Kasumi-1 (cell line): ENCODE measurements at places on chromosomes 7 and 10.
A peak's percentile ranks its signal among the peaks of the same experiment; 100 is the strongest.

DNA sequence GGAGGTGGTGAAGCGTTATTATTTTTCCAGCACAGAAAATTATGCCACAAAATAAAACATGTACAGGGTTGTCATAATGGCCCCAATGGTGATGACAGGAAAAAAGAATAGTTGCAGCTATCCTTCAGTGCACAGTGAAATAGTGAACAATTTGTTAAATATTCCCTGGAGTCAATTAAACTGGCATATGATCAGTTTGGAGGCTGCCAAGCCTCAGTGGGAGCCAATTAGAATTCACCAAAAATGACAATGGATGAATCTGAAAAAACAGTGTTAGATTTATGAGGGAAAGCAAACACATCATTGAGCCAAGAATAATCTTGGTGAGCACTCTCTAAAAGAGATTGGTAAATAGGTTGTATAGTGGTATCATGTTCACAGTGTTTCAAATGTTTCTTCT, 146.3 kb downstream of the OTUD1 start:
- DNase-seq = no peak

GRCh38 chr10:101485681-101486554, 102.1 kb downstream of the POLL start:
- DNase-seq = no peak

DNA sequence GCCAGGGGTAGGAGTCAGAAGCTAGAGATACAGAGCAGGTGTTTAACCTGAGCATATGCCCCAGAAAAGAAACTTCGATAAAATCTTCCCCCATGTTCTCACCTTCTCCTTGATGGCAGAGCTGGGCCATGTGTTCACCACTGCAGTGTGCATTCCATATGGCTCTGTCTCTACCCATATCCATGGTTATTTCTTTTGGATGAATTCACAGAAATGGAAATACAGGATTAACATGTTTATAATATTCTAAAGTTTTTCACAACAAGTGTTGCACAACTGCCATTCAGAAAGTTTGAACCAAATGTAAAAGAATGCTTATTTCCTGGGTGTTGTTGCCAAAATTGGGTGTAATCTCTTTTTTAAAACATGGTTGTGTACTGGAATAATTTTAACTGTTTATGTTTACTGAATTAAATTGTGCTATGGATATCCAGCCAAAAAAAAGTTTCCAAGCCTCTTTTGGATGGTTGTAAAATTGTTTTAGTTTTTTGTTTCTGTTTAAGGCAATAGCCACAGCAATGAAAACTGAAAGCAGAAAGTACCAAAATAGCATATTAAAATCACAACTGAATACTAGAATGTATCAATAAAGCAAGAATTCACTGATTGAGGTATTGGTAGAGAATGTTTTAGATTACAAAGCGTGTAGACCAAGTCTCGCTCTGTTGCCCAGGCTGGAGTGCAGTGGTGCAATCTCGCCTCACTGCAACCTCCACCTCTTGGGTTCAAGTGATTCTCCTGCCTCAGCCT, 19.9 kb upstream of the CCNY start:
- no peak for DNase-seq

DNA sequence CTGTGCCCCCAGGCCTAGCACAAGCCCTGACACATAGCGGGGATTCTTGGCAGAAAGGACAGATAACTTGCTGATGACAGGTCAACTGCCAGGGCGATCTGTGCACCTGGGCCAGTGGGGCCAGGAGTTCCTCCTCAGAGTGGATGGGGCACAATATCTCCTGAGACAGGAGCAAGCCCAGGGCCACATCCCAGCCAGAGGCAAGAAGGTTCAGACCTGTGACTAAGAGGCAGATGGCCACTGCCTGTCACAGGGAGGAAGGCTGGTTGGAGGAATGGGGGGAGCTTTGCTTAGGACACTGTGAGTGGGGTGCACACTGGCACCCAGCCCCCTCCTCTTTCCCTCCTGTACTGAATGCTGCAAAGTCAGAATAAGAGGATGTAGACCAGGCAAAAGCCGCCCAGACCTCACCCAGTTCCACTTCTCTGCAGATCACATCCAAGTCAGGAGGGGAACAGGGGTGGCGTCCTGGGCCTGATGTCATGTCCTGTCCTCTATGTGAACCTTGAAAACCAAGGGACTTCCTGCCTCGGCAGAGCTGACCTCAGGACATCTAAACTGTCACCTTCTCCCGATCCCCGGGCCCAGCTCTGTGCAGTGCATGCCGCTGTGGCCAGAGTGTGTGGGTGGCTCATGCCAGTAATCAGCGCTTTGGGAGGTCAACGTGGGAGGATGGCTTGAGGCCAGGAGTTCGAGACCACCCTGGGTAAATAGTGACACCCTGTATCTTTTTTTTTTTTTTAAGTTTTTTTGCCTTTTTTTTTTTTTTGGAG, 1.3 kb downstream of the GUSB start:
- DNase-seq = peak; percentile 42

GRCh38 chr10:48406204-48406603, 99.7 kb downstream of the MAPK8 start:
- DNase-seq = peak; percentile 41

- peak; percentile 53 for DNase-seq
Measured at GRCh38 chr10:69800109-69800508, 1.6 kb upstream of the COL13A1 start.

- DNase-seq = no peak
Measured at GRCh38 chr10:70247360-70247759, 14.1 kb upstream of the PPA1 start.

GRCh38 chr7:135827391-135827790, 78.8 kb upstream of the FAM180A start:
- DNase-seq = no peak

- no peak for DNase-seq
Measured at GRCh38 chr10:17747883-17748550, 4.0 kb upstream of the TMEM236 start.

GRCh38 chr10:45602082-45602730, 70.4 kb downstream of the ZFAND4 start:
- DNase-seq = no peak

- no peak for DNase-seq
Measured at GRCh38 chr7:101677391-101677790, 48.3 kb upstream of the MYL10 start.

GRCh38 chr7:72404743-72405142, 7.4 kb downstream of the CALN1 start:
- no peak for DNase-seq

GRCh38 chr10:112308125-112308502, 24.9 kb downstream of the TECTB start:
- DNase-seq = no peak

- DNase-seq = no peak
Measured at GRCh38 chr10:68848281-68848680, 20.9 kb downstream of the STOX1 start.

- no peak for DNase-seq
Measured at GRCh38 chr7:36971515-36972139, 247.3 kb upstream of the AOAH start.

DNA sequence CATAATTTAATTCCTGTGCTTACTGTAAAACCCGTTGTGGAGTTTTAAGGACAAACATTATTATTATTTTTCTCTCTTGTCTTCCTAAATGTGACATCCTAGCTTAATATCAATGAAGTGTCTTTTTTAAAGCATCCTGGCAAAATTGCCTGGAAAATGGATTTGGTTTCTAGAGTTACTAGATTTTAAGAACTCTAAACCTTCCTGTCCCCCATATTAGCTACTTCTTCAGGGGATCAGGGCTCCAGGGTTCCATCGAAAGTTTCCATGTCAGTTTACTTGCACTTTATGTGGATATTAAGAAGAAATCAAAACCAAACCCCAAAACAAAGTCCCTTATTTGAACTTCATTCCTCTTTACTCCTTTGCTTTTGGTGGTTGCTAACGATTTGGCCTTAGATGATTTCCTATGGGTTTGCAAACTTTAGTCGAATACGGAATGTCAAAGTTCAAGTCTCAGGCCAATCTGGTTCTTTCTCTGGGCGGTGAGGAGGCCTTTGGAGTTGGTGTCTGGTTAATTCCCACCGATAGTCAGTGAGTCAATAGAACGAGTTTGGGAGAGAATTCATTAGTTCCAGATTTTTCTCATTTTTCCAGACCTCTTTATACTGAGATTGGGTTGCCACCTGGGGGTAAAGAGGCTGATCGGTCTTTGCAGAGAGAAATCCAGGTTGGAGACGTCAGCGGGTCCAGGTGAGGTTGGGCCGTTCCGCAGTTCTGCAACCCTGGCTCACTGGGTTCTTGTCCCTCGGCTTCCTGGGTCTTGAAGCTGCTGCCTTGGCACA, 1.1 kb downstream of the CUX1 start:
- DNase-seq = no peak

- no peak for DNase-seq
Measured at GRCh38 chr7:90597563-90598253, 1.6 kb downstream of the CDK14 start.

- DNase-seq = no peak
Measured at GRCh38 chr7:141671705-141672496, 30.1 kb downstream of the DENND11 start.

GRCh38 chr7:42237811-42238541, 967 bp upstream of the GLI3 start:
- no peak for DNase-seq

DNA sequence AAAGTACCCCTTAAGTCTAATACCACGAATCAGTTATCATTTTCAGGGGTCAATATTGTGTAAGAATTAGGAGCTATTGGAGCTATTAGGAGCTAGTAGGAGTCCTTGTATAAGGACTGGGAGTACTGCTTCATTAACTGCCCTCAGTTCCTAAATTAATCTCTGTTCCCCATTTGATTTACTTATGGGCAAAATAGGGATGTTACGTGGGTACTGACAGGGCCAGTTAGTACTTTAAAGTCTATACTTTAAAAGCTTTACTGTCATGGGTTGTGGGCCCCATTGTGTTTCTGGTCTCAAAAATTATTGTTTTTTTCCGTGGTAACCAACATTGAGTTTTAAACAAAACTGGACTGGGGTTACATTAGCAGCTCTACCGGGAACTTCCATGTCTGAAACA, 60.3 kb downstream of the PRKAR2B start:
- no peak for DNase-seq

- no peak for DNase-seq
Measured at GRCh38 chr7:132618271-132618955, 42.1 kb upstream of the PLXNA4 start.

GRCh38 chr7:80681272-80681885, 42.9 kb downstream of the CD36 start:
- peak; percentile 60 for DNase-seq

GRCh38 chr7:32871624-32872371, 19.8 kb downstream of the KBTBD2 start:
- no peak for DNase-seq

- no peak for DNase-seq
Measured at GRCh38 chr10:119335671-119336353, 128.4 kb downstream of the GRK5 start.

- no peak for DNase-seq
Measured at GRCh38 chr7:45185028-45185863, 27.7 kb downstream of the RAMP3 start.

- no peak for DNase-seq
Measured at GRCh38 chr10:100019787-100020141, 10.0 kb upstream of the DNMBP start.

GRCh38 chr7:134022286-134022911, 104.7 kb upstream of the LRGUK start:
- no peak for DNase-seq

DNA sequence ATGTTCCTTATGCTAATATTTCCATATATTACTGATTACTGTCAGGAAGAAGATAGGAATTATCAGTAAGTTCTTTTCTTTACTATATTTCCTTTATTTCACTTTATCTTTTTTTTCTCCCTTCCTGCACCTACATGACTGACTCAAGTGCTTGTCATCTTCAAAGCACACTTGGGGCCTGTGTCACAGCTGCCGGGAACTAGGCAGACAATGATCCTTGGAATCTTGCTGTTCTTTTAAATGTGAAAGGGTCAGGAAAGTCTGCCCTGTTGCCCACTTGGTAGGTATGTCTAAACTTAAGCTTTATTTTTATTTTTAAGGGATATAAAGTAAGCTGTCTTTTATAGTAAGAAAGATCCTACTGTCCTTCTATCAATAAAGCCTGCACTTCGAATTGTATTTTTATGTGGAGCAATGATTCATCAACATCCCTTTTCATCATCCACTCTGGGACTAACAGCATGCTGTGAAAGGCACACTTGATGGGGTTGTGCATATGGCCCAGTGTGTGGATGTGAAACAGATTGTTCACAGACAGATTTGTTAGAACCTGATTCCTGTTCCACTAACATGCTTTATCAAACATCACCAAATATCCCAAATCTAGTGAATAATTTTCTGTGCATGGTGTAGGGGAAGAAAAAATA, 556.9 kb downstream of the DNAJB9 start:
- DNase-seq = no peak

DNA sequence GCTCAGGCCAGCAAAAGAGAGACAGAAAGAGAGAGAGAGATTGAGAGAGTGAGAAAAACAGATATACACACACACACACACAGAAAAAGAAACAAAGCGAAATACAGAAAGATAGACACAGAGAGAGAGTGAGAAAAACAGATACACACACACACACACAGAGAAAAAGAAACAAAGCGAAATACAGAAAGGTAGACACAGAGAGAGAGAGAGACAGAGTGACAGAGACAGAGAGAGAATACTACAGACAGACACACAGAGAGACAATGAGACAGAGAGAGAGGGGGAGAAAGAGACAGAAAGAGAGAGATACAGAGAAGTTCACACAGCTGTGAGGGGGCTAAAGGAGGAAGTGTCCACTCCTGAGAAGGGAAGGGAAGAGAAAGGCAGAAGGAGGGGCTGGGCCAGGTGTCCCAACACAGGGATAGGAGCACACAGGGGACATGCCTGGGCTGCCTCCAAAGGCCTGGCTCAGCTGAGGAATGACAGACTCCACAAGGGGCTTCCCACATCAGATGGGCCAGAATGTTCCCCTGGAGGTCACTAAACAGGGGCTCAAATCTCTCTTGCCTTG, 4.3 kb downstream of the GCK start:
- DNase-seq = no peak

- no peak for DNase-seq
Measured at GRCh38 chr7:107996072-107996882, 6.7 kb downstream of the LAMB1 start.

- DNase-seq = no peak
Measured at GRCh38 chr10:68869623-68870022, 31.5 kb upstream of the DDX50 start.

GRCh38 chr7:40329601-40330153, 194.9 kb downstream of the SUGCT start:
- peak; percentile 80 for DNase-seq

DNA sequence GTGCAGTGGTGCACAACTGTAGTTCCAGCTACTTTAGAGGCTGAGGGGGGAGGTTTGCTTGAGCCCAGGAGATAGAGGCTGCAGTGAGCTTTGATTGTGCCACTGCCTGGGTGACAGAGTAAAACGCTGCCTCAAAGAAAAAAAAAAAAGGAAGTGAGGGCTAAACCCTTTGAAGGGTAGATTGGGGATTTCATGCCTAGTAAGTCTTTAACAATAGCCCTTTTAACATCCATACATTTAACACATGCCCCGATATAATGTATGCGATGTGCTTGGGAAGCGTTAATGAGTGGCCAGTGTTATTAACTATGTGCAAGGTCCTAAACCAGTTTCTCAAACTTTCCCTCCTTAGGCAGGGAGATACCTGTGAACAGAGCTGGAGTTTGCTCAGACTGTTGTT, 229.2 kb upstream of the HPS1 start:
- DNase-seq = no peak
